Small intestine (tissue), 16 donors: ENCODE measurements at places on chromosomes 4 and X.

GRCh38 chr4:114807357-114807756 is 208.8 kb downstream of the UGT8 start:
- no peak for DNase-seq

DNA sequence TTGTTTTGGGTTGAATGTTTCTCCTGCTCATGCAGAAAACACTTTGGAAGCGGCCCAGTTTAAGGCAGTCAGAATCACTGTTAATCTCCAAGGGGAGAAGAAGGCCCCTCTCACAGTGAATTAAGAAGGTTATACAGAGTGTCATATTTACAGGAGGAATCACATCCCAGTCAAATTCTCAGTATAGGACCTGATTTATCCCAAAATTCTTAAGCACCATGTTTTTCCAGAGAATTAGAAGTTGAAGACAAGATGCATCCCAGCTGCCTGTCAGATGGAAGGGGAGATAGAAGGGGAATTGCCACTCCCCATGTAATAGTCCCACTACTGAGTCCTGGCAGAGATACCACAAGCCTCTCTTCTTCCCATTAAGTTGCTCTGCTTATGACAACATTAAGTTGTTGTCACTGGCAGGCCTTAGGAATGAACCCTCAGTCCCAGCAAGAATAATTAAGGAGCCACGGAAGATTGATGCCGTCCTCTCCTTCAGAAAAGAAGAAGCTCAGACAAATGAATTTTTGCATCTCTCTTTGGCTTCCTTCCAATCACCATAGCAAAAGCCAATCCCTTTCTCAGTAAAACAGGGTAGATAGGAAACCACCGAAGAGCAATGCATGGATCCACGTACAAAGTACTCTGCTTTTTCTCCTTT is 138.4 kb downstream of the LDB2 start:
- no peak for DNase-seq

GRCh38 chr4:62077406-62077805 is 877.3 kb downstream of the ADGRL3 start:
- DNase-seq = no peak

DNA sequence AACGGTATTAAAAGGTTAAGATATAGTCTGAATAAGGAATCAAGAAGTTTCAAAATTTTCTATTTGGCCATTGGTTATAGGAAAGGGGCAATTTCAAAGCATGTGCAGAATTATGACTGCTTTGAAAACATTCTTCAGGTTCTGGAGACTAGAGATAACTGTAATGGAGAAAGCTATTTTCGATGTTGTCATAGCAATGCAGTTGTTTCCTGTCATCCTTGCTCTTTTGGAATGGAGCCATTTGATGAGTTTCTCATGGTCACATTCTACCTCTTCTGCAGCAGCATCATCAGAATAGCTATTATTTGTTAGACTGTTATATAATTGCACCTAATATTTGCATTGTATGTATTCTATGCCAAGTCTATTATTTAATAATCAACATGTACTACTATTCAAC is 368.2 kb upstream of the NR3C2 start:
- no peak for DNase-seq

DNA sequence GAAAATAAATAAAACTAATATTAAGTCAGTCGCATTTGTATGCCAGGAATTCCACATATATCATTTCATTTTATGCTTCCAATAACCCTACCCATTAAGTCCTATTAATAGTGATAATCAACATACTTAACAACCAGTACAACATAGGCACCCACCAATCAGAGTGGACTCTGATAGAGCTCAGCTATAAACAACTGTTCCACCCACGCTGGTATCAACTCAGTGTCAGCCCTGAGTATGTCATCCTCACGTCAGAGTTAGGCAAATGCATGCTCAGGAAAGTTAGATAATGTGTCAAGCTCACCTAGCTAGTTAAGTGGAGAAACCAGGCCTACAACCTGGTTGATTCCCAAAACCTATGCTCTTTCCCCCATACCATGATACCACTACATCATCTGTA is 89.3 kb downstream of the SMARCA1 start:
- DNase-seq = peak; percentile 5

DNA sequence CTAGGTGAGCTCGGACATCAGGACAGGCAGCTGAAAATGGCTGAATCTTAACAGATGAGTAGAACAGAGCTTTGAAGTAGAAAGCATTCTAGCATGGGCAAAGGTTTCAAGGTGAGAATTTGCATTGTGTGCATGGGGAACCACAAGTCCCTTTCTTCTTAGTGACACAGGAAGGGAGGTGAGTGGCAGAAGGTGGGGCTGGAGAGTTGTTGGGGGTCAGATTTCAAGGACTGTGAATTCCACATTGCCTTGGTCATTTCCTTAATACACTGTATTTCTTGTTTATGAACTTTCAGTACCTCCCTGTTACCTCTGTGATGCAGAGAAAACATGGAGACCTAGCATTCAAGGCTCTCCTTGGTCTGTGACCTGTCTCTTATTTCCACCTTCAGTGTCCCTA is 4.1 kb downstream of the APEX2 start:
- DNase-seq = no peak

GRCh38 chr4:140732780-140733179 is 23.4 kb downstream of the TBC1D9 start:
- DNase-seq = no peak

- peak; percentile 36 for DNase-seq
These were observed 63.3 kb downstream of the AFAP1 start for GRCh38 chr4:7876201-7876875.

DNA sequence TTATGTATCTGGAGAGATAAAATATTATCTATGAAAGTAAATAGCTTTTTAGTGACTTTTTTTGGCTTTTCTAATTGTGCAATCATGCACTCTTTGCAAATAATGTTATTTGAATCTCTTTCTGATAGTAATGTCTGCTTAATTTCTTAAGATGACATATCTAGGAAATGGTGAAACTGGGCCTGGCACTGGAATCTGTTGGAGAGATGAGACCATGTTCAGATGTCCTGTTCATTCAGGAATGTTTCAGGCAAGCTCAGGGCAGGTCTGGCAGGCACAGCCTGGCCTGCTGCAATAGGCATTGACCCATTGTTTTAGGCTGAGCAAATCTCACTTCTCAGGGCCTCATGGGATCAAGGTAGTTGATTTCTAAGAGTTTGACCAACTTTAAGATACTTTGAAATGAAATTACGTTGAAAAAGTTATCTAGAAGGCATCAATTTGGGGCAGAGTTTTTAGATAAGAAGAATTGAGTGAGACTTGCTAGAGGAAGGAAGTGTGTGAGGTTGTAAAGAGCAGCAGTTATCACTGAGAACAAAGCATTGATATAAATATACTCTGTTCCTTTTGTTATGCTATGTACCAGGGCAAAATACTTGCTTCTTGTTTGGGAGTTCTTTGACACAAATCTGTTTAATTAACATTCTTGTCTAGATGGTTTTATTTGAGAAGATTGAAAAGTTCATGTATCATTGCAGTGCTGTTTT is 133.0 kb upstream of the LEF1 start:
- no peak for DNase-seq

DNA sequence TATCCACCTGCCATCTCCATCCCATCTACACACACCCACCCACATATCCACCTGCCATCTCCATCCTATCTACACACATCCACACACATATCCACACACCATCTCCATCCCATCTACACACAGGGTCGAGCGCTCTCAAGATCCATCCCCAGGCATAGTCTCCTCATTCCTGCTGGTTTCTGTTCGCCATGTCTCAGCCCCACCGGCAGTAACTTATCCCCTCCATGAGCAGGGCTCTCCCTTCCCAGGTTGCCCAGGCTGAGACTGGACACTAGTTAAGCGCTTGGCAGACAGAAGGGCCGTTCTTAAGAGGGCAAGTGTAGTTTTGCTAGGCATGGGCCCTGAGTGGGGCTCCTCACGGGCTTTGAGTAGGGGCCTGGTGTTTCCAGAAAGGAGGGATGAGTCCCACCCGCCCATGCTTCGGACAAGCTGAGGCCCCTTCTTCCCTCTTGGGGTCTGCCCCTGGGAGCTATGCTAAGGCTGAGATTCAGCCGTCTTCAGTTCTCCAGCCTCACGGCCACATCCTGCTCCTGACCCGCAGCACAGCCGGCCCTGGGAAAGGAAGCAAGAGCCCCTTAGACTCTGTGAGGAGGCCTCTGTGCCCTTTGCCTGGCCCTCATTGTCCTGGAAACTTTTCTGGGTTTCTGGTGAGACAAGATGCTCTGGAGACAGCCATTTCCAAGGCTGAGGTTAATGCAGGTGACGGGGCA is 20.4 kb downstream of the TMEM271 start:
- no peak for DNase-seq

DNA sequence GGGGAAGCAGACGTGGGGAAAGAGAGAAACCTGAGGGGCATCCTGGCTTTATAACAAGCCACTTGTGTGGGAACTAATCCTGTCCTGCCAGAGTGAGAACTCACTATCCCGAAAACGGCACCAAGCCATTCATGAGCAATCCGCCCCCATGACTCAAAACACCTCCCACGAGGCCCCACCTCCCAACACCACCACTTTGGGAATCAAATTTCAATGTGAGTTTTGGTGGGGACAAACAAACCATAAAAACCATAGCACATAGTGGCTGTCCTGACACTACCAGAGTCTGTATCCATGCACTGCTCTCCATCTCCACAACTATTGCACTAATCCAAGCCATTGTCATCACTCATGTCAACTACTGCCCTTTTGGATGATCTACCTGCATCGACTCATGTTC is 28.5 kb upstream of the SEPTIN6 start:
- DNase-seq = no peak

- no peak for DNase-seq
These were observed 107.2 kb upstream of the LIMCH1 start for GRCh38 chr4:41430792-41431191.

GRCh38 chrX:8987672-8988250 is 46.2 kb downstream of the FAM9B start:
- no peak for DNase-seq

DNA sequence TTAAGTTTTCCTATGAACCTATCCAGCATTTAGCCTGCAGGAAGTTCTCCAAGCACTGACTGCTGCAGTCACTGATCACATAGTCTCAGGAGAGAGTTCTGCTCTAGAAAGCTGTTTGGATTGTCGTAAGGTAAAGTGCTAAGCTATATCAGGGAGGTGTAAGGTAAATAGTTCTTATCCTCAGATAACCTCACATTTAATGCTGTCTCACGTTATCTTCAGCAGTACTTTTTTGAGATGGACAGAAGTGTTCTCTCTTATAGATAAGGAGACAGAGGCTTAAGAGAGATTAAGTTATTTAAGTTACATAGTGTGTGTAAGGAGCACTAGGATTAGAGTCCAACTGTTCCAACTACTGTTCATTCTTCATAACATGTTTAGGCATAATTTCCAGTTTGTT is 77.9 kb downstream of the STIM2 start:
- peak; percentile 6 for DNase-seq

DNA sequence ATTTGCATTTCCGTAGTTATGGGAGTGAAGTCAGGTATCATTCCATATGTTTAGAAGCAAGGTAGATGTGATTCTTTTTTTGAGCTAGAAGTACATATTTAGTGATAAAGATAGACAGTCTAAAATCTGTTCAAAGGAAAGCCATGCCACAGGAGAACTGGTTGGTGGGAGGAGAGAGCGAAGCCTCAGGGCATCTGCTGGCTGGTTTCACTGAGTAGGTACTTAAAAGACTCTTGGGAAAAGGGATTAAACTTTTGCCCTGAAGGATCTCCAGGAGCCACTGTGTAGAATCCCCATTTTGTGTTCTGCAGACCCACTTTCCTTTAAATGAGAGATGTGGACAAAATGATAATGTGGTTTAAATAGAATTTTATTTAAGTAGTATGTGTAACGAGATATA is 89.6 kb downstream of the SHROOM2 start:
- no peak for DNase-seq

GRCh38 chr4:100609810-100610209 is 92.0 kb upstream of the EMCN start:
- DNase-seq = no peak

GRCh38 chr4:94765648-94766047 is 7.9 kb downstream of the BMPR1B start:
- DNase-seq = no peak

DNA sequence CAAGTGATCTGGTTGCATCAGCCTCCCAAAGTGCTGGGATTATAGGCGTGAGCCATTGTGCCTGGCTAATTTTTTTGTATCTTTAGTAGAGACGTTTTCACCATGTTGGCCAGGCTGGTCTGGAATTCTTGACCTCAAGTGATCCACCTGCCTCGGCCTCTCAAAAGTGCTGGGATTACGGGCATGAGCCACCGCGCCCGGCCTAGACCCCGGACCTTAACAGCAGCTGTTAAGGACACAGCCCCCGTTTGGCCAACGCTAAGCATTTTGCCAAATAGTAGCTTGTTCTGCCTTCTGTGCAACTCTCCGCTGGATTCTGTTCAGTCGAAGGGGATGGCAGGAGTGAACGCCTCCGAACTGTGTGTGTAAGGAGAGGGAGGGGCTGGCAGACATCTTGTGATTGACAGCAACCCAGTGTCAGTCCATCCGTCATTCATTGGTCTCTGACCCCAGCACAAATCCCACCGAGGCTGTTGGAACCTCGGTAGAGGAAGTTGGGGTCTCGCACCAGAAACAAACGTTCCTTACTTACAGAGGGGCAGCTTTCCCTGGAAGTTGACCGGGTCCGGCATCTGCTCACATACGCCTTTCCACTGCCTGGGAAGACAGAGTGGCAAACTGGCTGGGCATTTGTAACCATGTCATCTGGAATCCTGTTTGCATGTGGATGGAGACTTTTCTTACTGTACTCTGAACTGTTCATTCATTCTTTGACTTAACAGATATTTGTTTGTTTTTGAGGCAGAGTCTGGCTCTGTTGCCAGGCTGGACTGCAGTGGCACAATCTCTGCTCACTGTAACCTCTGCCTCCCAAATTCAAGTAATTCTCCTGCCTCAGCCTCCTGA is 69.4 kb downstream of the TRAPPC11 start:
- no peak for DNase-seq

- DNase-seq = no peak
These were observed 3.4 kb upstream of the USP11 start for GRCh38 chrX:47229427-47229826.

- no peak for DNase-seq
These were observed 803.6 kb upstream of the ADGRL3 start for GRCh38 chr4:60396341-60397049.

DNA sequence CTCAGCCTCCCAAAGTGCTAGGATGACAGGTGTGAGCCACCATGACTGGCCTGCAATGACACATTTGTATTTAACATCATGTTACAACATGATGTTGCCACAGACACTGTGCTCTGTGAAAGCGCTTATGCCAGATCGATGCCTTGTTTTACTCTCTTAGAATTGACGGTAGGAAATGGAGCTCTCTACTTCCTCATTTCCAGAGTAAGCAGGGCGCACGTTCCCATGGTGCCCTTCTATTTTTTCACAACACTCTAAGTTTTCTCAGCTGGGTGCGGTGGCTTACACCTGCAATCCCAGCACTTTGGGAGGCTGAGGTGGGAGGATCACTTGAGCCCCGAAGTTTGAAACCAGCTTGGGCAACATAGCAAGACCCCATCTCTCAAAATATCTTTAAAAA is 60.7 kb upstream of the DHRSX start:
- no peak for DNase-seq

- no peak for DNase-seq
These were observed 78.9 kb downstream of the CCDC160 start for GRCh38 chrX:134315866-134316265.

- no peak for DNase-seq
These were observed at the start of gene TLR8 for GRCh38 chrX:12906046-12906761. Gene TLR8, plus strand, starts transcription at chrX:12906620. Its CDS starts 87 bp downstream, at chrX:12906707.
